ENCODE measurements at places on chromosomes 12 and 14.

DNA sequence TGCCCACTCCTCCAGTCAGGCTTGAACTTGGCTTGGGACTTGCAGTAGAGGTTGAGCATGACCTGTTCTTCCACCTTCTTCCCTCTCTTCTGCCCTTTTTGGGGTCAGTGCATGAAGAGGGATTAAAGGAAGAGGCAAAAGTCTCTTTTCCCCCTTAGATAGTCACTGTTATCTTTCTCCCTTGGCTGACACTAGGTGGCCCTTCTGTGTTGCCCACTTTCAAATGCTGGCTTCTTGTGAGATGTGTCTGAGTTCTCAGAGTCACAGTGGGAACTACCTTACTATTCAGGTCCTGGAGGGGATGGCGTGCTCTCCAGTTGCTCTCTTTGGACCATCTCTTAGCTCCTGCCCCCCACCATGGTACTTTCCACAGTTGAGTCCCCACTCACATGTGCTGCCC, 73.6 kb downstream of the GPR65 start:
- DNase-seq, result no peak

GRCh38 chr14:81224222-81224621, 3.5 kb upstream of the GTF2A1 start:
- no peak for DNase-seq

- DNase-seq, result no peak
Measured at GRCh38 chr14:88834883-88835431, 10.5 kb downstream of the TTC8 start.

- DNase-seq, result no peak
Measured at GRCh38 chr12:56374726-56375597, 12.3 kb upstream of the APOF start.

- DNase-seq, result no peak
Measured at GRCh38 chr12:110105986-110106385, 18.2 kb upstream of the IFT81 start.

DNA sequence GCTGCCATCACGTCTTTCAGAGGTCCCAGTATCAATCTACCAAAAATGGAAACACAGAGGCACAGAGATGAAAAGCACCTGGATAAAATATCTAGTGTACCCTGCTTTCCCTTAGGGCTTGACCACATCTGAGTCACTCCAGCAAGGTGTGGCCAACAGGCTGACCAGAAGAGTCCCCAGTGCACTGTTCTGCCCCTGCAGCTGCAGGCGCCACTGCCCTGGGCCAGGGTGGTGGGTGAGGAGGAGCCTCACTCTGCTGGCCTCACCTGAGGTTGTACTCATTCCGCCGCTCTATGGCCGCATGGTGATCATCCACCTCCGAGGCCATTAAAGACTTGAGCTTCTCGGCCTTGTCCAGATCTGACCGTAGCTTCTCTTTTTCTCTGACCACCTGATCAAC, 60.4 kb downstream of the NIN start:
- DNase-seq, result no peak

DNA sequence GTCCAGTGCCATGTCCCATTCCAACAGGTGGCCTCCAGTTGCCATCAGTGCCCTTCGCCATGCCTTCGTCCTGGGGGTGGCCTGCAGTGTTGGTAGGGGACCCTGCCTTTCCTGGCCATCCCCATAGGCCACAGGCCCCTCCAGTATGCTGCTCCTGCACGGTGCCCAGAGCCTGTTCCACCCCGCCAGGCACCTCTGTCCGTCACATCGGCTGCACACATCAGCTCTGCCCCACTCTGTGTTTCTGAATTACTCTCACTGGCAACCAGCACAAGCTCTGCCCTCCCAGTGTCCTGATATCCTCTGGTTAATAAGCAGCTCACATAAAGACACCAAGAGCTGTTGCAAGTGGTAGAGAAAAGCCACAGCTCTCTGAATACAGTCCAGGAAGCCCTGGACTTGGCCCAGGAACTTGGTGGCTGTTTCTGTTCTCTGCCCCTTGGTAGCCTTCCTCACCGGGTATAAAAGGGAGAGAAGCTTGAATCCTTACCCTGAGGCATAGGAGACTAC, 31.3 kb upstream of the ATP2A2 start:
- DNase-seq, result no peak

DNA sequence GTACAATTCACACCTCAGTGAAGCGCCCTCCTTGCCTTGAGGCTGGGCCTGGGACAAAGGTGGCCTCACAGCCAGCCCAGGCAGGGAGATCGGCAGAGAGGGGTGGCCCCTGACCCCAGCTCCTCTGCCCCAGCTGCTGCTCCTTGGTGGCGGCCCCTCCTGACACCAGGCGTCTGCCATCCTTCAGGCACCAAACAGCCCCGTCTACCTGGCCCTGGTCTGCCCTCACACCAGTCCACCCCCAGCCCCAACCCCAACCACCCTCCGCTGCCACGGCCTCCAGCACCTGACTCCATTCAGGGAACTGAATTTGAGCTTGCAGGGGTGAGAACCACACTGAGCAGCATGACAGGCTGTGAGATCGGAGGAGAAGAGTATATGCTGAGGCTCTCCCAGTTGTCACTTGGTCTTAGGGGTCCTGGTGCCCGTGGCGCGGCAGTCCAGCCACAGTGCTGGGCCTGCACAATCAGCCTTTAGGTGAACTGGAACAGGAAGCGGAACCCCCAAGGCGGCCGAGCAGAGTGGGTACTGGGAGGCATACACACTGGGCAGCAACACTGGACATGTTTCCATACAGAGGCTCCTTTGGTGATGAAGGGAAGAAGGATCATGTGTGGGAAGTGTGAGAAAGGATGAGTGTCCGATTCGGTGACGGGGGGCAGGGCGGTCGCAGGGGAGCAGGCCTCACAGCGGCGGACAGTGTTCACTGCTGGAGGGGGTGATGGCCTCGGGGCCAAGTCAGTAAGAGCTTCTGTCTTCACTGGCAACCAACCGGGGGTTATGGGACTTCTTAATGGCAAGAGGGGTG, 18.7 kb downstream of the ZFYVE21 start:
- DNase-seq, result no peak

GRCh38 chr12:107243341-107243740, 150.0 kb upstream of the CRY1 start:
- no peak for DNase-seq

DNA sequence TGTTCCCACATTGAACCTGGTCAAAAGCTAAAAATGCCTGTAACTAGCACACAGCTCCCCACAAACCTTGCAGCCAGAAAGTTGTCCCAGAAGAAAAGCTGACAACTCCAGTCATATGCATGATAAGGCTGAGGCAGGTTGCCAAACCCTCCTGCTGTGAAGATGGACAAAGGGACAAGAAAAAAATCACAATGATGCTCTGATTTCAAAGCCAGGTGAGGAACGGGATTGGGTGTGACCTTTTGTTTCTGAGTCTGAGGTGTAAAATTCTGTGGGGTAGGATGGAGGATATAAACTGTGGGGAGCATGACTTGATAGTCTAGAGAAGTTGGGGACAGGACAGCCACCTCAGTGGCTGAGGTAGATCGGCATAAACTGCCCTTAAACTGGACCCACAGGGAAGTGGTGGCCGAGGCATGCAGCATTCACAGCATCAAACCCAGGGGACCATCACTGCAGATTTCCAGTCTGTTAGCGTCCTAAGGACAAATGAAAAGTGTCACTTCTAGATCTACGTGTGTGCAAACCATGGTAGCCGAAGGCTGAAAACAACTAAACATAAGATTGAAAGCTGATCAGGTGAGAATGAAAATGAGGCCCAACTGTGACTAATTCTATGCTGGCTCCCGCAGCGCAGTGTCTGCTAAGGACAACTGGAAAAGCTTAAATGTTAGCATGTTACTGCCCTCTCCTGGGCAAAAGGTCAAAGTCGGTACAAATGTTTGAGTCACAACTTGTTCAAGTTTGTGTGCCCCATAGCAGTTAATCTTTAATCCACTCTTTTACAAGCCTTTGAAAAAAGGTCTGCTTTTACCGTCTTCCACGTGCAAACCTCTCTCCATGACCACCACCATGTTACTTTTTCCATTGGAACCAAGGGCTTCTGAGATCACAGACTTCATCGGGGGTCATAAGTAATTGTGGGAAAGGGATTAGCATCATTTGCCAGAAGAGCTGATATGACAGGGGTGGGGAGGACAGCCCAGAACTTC, 39.8 kb downstream of the GRIN2B start:
- DNase-seq, result no peak

GRCh38 chr12:53201177-53201541, 5.9 kb downstream of the ITGB7 start:
- DNase-seq, result no peak

DNA sequence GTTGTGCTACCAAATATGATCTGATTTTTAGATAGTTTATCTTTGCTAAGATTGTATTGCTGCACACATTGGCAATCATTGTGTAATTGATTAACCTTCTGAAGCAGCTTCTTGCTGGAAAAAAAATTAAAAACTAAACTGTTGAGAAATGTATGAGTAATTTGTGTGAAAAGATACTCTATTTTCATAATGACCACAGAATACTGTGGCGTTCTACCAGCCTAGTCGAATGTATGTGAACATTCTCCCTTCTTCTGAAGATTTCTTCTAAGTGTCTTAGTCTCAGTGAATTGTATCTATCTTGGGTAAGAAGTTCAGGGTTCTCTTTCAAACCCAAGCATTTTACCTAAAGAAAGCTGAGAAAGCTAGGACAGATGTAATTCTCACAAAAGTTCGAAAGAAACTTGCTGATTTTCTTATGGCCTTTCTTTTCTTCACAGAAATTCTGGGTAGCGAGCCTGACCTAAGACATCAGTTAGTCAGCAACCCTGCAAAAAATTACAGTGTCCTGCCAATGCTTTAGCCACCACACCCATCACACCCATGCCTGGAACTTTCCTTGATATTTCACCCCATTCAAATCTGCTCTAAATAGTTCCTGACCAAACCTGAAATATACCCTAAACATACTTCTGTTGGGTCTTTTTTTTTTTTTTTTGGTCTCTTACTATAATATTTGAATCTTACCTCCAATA, 27.1 kb upstream of the C12orf71 start:
- DNase-seq, result no peak

- DNase-seq, result no peak
Measured at GRCh38 chr12:7497661-7498060, 5.9 kb downstream of the CD163 start.

DNA sequence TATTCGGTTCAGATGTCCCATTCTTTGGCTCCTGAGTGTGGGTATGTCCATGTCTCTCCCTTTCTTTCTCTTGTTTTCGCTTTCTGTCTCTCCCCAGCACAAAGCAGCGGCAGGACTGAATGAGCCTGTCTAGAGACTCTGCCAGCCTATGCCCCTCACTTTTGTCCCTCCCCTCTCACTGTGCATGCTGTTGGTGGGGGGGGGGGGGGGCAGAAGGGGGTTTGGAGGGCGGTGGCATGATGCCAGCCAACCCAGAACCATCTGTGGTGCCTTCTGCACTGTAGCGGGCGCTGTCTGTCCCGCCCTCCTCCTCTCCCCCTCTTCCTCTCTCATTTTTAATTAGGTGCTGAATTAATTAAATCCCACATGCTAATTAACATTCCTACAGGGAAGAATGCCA, 17.7 kb downstream of the NGDN start:
- no peak for DNase-seq

DNA sequence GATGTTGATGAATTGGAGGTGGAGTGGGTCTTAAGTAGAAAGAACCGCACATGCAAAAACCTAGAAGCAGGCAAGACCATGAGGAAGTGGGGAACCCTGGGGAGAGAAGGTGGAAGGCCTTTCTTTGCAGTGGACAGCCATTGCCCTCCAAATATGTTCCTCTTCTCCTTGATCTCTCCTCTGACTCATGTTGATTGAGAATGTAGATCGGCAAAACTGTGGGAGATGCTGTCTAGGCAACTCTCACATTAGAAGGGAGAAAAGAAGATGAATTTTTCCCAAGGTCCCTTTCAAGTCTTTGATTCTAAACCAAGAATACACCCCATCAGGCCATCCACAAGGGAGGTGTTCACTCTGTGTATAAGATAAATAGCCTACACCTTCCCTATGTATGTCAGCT, 257.5 kb downstream of the MSRB3 start:
- DNase-seq, result no peak

GRCh38 chr12:5505751-5506150, 73.8 kb downstream of the NTF3 start:
- no peak for DNase-seq

DNA sequence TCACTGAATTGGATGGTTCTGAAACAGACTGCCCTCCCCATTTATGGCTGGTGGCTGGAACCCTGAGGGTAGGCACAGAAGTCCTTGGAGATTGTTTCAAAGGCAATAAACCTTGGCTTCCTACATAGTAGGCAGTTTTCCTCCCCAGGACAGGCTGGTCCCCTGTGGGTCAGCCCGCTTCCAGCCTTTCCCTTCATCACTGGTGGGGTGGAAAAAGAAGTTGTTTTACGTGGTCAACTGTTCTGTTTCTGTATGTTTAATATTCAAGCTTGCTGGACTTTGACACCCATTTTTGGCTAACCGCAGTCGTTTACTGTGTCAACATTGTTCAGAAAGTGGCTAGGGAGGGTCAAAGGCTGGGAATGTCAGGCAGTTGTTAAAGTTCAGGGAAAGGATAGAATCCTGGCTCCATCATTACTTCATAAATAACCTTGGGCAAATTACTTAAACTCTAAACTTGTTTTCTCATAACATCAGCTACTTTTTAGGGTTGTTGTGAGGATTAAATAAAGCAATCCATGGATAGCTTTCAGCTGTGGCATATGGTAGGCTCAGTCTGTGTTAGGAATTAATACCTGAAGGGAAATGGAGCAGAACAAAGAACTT, 2.4 kb downstream of the KLHDC2 start:
- no peak for DNase-seq

DNA sequence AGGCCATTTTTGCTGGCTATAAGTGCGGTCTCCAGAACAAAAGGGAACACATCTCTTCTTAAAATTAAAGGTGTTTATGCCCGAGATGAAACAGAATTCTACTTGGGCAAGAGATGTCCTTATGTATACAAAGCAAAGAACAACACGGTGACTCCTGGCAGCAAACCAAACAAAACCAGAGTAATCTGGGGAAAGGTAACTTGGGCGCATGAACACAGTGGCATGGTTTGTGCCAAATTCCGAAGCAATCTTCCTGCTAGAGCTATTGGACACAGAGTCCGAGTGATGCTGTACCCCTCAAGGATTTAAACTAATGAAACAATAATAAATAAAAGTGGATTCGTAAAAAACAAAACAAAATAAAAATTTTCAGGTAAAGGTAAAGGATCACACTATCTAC, 33.4 kb downstream of the PKP2 start:
- DNase-seq, result no peak

- DNase-seq, result no peak
Measured at GRCh38 chr14:91841065-91841464, 26.3 kb downstream of the TC2N start.

GRCh38 chr12:44015333-44015941, 179.6 kb downstream of the TMEM117 start:
- no peak for DNase-seq

- DNase-seq, result no peak
Measured at GRCh38 chr14:53461858-53462257, 308.7 kb upstream of the DDHD1 start.

GRCh38 chr12:64808110-64808509, 16.3 kb upstream of the TBC1D30 start:
- DNase-seq, result no peak

- no peak for DNase-seq
Measured at GRCh38 chr14:64676410-64677008, 27.7 kb upstream of the PLEKHG3 start.
